ENCODE measurements at places on chromosomes 6 and 20. TPM values are rescaled to one million over a fixed set of nuclear protein-coding genes. Genes with fewer than 3 reads are reported as not detected.

Gene MAS1
- not detected for total RNA-seq

Gene GPX5
- total RNA-seq: not detected

Gene CDS2
- 40.8 TPM for total RNA-seq

Gene IRAK1BP1
- 11.6 TPM for total RNA-seq

Gene TGM2
- total RNA-seq: 57.3 TPM

Gene COL9A3
- 28.3 TPM for total RNA-seq

Measured in metanephros (tissue), 2 donors.